ENCODE measurements at places on chromosomes 5 and 9.
A peak's percentile ranks its signal among the peaks of the same experiment; 100 is the strongest.

- DNase-seq, result no peak
Measured at GRCh38 chr9:21656776-21657674, 145.4 kb upstream of the MTAP start.

DNA sequence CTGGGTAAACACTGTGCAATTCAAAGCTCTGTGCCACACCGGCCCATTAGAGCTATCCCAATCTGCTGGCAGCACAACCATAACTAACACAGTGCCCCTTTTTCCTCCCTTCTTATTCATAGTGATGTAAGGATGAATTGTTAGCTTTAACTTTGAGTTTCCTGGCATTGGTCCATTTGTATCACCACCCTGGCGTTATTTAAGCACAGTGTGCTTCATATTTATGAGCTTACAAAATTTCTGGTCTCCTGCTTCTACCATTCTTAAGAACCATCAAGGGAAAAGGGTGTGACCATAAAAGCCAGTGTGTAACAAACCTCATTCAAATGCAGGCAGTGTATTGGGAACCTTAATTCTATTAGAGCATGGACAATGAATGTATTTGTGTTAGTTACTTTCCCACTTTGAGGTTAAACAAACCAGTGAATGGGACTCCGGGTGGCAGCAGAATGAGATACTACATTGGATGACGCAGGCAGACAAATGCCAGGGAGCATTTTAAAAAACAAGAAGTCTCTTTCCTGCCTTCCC, 222.6 kb downstream of the TMEM161B start:
- DNase-seq, result no peak

DNA sequence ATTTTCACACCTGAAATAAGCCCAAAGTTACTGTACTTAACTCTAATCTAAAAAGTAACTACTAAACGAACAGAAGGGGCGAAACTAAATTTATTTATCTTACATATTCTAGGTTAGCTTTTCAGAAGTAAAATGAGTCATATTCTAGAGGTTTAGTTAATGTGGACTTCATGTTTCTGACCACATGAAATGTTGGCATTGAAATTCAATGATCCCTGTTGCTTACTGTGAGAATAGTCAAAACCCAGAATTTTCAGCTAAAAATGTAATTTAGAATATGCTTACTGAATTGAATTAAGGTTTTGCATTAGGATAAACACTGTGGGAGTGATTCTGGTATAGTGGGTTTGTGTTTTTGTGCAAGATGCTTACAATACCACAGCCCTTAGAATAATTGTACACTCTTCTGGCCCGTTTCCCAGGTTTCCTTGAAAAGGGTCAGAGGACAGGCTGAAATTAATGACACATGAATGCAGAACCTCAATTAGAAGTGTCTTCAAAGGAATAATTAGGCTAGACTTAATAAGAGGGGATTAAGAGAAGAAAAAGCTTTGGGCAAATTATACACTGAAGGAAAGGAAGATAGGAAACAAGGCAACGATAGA, 1.4 kb upstream of the SNX18 start:
- DNase-seq, result no peak

GRCh38 chr5:86977190-86977589, 290.5 kb upstream of the RASA1 start:
- DNase-seq, result no peak

DNA sequence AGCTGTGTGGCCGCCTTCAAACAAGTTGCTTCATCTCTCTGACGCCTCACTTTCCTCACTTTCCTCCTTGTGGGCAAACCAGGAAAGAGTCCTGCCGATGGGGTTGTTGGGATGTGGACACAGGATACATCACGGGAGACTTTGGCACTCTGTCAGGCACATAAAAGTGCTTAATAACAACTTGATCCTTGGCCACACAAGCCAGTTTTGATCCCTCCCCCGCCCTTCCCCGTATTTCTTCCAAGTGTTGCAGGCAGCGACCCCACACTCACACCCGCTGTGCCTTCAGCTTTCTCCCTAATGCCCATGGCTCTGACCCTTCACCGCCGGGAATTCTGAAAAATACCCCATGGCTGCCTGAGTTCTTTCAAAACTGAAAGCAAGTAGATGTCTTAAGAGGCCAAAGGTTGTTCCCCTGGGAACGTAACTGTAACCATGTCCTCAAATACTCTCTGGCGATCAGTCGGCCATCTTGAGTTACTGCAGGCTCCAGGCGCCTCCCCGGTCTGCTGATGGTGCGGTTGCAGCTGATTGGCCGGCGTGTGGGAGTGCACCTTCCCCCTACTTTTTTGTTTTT, 59.8 kb downstream of the ARHGEF37 start:
- no peak for DNase-seq

GRCh38 chr5:35830587-35830986, 26.1 kb upstream of the IL7R start:
- no peak for DNase-seq

DNA sequence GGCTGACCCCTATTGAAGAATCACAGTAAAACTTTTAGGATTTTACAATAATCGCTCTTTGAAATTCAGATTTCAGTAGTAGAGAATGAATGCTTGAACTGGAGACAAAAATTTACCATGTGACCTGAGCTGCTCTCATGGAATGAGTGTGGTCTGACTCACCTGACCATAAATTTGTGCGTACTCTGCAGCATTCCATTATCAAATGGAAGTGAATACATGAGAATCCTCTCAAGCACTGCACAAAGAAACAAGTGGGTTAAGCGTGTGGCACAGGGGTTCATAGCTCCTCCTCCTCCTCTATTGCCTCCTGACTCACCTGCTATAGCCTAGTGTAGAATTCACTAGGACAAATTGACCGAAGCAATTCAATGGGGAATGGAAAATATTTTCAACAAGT, 269.8 kb upstream of the CDH9 start:
- no peak for DNase-seq

GRCh38 chr5:141522301-141522700, 33.4 kb downstream of the PCDHGC5 start:
- DNase-seq, result no peak

DNA sequence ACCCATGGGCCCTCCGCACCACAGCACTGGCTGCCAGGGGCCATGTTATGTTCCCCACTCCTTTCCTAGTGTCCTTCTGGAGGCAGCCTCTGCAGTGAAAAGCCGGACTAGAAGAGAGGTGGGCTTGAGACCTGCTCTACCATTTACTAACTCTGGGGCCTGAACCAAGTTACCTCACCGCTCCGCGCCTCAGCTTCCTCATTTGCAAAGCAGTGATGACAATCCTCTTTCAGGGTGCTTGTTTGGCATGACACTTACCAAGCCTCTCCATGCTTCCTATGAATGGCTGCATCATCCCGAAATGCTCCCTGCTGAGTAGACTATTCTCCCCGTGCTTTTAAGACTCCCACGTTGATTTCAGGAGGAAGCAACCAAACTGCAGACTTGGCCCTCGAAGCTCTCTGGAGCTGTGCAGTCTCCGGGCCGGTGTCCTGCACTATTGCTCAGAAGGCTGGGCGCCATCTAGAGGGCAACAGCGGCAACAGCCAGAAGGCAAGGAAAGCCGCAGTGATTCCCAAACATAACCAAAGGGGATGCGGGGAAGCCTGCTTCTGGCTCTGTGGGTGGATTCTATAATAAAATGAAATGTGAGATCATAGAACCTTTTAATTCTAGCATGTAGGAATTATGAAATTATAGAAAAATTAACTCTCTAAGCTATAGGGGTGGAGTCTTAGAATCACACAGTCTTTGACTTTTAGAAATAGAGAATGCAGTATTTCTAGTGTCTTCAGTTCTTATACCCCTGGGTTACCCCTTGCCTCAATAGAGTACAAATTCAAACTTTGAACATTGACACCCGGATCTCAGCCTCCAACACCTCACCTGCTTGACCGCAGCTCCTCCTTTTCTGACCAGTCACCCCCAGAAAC, 599.8 kb upstream of the BRINP1 start:
- peak; percentile 2 for DNase-seq

GRCh38 chr9:91073811-91074771, 272.5 kb downstream of the SYK start:
- no peak for DNase-seq

GRCh38 chr5:135436951-135437418, 10.2 kb downstream of the DCANP1 start:
- no peak for DNase-seq

DNA sequence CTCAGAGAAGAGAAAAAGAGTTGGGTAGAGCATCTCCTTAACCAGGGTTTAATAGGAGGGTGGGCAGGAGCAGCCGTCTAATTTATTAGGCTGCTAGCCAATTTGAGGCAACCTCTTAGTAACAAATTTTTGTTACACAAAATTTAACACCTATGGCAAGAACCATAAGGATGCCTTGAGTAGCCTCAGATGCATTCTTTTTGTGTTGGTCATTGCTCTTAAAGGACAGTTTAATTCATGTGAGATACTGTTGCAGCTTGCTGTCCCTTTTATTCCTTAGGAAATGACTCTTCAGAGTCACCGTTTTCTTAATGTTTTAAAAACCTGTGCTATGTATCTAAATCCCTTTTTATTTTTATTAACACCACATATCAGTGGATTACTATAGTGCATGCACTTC, 255.1 kb downstream of the MAST4 start:
- no peak for DNase-seq

GRCh38 chr9:31119890-31120454, 1264.5 kb upstream of the ACO1 start:
- no peak for DNase-seq

DNA sequence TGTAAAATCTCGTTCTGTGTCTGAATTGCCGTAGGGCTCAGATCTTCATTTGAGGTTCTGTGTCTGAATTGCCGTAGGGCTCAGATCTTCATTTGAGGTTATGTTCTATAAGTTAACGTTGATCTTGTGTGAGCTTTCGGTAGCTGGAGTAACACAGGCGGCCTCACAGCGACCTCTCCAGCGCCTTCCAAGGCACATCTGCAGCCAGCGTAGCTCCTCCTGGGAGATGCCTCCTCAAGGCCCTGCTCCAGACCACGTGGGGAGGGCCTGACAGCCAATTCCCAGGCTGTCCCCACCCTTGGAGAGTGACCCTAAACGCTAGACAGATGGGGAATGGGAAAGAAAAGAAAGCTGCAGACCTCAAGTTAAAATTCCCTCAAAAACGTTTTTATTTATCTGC, 8.7 kb upstream of the AHRR start:
- DNase-seq, result no peak

DNA sequence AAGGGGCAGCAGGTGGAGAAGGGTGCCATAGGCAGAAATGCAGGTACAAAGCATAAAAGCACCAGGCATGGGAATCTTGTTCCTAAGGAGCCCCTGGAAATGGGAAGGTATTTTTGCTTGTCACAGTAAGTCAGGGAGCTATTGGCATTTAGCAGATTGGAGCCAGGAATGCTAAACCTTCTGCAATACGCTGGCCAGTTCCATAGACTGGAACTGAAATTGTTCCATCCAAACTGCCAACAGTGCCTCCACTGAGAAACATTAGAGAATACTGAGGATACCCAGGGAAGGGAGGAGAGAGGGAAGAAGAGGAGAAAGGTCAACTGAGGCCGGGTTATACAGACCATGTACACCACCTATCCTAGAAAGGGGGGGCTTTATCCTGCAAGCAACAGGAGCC, 162.7 kb downstream of the MED27 start:
- DNase-seq, result no peak

- no peak for DNase-seq
Measured at GRCh38 chr5:71533615-71534014, 53.5 kb upstream of the MCCC2 start.

DNA sequence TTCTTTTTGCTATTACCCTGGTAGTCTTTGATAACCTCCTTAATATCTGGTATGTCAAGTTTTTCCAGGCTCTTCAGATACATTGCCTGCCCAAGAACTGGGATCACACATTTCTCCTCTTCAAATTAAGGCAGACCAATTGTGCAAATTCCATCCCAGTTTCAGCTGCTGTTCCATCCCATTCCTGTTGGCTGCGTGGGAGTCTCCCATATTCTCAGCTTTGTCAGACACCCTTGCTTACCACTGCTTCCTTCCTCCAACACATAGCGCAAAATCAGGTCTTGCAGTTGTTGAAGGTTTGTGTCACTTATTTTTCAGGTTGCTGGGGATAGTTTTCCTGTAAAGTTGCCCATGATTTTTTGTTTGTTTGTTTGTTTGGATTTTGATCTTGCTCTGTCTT, 15.2 kb downstream of the HCN1 start:
- no peak for DNase-seq

GRCh38 chr9:98360176-98360708, 104.8 kb upstream of the TBC1D2 start:
- DNase-seq, result no peak

- DNase-seq, result no peak
Measured at GRCh38 chr5:2011481-2012411, 129.0 kb upstream of the IRX4 start.

GRCh38 chr9:120481248-120481647, 98.7 kb downstream of the CDK5RAP2 start:
- no peak for DNase-seq

- no peak for DNase-seq
Measured at GRCh38 chr9:128882677-128883603, 1.0 kb downstream of the LRRC8A start.

All from bone marrow (tissue), 2 donors.